ENCODE measurements at places on chromosomes 2 and 18. TPM values are rescaled to one million over a fixed set of nuclear protein-coding genes. Genes with fewer than 3 reads are reported as not detected.

GAD1 gene
- not detected for total RNA-seq

CYP1B1 gene
- 177 TPM for total RNA-seq

OR6B2 gene
- total RNA-seq = not detected

IL1B gene
- total RNA-seq = 69.0 TPM

Measured in epithelial cell of alveolus of lung (primary cell).